Thoracic aorta (tissue), 2 donors: ENCODE measurements at places on chromosomes 7 and 10.

GRCh38 chr10:128530301-128530700 is 404.1 kb upstream of the MKI67 start:
- DNase-seq: no peak

DNA sequence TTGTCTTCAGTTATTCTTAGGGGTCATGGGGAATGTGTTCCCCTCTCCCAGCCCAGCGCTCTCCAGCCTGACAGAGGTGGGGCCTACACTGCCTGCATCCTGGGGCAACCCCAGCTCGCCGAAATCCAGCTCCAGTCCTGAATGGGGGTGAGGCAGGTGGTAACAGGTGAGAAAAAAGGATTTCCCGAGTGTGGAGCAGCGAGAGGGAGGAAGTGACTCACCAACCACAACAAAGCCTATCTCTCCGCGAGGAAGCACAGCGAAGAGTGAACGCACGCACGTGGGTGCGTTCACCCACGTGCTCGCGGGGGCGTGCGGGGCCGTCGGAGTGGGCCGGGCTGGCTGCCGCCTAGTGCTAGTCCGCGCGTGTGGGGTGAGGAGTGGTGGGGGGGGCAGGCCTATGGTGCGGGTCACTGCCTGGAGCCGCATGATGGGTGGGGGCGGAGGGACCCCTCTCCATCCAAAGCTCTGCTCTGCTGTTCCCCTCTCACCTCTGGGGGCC is 855 bp upstream of the PALD1 start:
- no peak for DNase-seq

GRCh38 chr10:12201543-12201942 is 5.6 kb downstream of the CDC123 start:
- no peak for DNase-seq

DNA sequence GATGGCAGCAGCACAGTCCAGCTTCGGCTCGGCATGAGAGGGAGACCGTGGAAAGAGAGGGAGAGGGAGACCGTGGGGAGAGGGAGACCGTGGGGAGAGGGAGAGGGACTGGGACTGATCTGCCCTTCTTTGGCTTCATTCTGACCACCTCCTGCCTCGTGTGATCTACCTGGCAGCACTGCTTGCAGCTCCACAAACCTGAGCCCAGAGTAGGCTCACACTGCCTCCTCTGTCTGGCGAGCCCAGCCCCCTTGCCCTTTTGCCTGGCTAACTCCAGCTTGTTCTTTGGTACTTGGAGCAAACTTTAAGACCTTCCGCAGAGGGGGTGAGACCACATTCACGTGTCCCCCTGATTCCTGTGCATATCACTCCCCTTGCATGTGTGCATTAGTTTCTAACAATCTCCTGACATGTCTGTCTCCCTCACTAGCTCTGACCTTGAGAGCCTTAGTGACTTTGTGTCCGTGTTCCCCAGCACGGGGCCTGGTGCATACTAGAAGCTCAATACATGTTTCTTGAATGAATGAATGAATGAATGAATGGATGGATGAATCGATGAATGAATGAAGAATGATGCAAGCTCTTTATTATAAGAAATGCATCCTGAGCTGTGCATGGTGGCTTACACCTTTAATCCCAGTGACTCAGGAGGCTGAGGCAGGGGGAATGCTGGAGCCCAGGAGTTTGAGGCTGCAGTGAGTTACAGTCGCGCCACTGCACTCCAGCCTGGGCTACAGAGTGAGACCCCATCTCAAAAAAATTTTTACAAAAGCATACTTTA is 31.2 kb downstream of the UBTD1 start:
- DNase-seq: no peak
